ENCODE measurements at places on chromosomes 4 and X. TPM values are rescaled to one million over a fixed set of nuclear protein-coding genes. Genes with fewer than 3 reads are reported as not detected.

The ACTRT1 gene
- not detected for total RNA-seq

The MAGED4 gene
- 31.4 TPM for total RNA-seq

The PPBP gene
- total RNA-seq, result not detected

The ETDB gene
- total RNA-seq, result not detected

The FAM53A gene
- total RNA-seq, result 7.3 TPM

The NALF2 gene
- total RNA-seq, result not detected

The FAM9C gene
- total RNA-seq, result not detected

The PHOX2B gene
- total RNA-seq, result not detected

The ODAPH gene
- not detected for total RNA-seq

The ARHGAP36 gene
- not detected for total RNA-seq

The ATP10D gene
- total RNA-seq, result 26.4 TPM

The S100G gene
- not detected for total RNA-seq

The XAGE1A gene
- not detected for total RNA-seq

The CCDC120 gene
- 0.07 TPM for total RNA-seq

The CNKSR2 gene
- not detected for total RNA-seq

The FAM114A1 gene
- total RNA-seq, result 98.0 TPM
